ENCODE measurements at places on chromosomes 1 and 21.

DNA sequence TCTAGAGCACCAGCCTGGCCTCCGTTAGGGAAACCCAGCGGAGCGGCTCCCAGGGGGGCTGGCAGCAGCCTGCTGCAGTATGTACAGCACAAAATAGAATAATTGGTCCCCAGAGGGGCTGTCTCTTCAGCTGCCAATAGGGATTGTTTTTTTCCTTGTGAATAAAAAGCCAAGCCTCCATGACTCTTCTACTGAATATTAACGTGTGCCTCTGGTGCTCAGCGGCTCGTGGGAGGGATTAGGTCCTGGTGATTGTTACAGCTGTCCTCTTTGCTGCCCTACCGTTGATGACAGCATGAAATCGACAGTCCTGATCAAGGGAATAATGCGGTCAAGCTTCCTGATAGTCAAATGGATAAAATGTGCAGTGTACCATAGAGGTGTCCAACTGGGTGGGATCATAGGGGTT lies 190.7 kb upstream of the RUNX1 start:
- no peak for DNase-seq

- peak; percentile 43 for DNase-seq
Measured at GRCh38 chr1:93749894-93750301, 68.3 kb upstream of the BCAR3 start.

GRCh38 chr1:70220015-70220414 lies 1.2 kb upstream of the SRSF11 start:
- DNase-seq = no peak

DNA sequence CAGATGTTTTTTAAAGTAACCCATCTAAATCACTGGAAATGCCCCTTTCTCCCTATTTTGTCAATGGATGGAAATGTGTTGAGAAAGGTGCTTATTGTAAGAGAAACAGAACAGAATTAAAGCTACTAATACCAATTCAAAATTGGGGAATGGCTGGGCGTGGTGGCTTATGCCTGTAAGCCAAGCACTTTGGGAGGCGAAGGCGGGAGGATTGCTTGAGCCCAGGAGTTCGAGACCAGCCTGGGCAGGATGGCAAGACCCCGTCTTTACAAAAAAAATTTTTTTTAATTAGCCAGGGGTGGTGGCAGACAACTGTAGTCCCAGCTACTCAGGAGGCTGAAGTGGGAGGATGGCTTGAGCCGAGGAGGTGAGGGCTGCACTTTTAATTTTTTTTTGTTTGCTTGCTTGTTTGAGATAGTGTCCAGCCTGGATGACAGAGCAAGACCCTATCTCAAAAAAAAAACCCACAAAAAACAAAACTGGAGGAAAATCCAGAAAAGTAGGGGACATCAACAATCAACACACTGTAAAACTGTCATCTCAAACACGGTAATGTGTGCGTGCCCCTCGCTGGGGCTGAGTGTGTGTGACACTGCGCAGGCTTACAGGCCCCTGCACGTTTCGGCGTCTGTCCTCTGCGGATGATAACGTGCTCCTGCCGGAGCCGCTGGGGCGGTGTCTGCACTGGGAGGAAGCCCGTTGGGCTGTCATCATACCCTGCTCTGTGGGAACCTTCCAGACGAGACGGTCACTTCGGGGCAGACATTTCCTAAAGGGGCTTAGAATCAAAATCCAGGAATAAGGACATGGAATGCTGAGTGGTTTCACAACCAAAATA lies 11.6 kb upstream of the POFUT2 start:
- DNase-seq = no peak

DNA sequence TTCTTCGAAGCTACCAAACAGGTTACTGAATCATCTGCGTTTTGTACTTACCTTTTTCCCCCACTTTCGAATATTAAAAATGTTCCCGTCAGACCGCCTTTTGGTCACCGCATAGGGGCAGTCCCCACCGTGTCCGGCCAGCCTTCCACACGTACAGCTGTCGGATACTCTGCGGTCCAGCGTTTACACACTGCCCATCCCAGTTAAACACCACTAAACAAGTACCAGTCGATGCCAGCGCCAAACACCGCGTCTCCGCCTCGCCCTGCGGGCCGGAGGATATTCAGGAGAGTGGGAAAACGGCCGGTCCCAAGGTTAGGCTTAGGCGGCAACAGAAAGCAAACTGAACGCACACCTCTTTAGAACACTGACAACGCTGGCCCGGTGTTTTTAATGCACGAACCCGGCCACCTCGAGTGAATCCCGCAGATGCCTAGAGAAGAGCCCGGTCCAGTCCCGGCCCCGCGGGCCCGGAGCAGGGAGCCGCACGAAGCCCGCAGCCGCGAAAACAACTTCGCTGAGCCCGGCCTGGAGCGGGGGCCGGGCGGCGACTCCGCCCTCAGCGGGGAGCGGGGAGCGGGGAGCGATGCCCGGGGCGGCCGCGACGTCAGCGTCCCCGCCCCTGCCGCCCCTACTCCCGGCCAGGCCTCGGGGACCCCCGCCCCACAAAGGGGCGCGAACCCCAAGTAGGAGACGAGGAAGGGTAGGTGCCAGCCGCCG lies 730 bp upstream of the PHF13 start:
- peak; percentile 49 for DNase-seq

- DNase-seq = no peak
Measured at GRCh38 chr1:154170547-154171222, 15.8 kb upstream of the NUP210L start.

- DNase-seq = no peak
Measured at GRCh38 chr1:109764561-109765482, 1.1 kb upstream of the EPS8L3 start.

GRCh38 chr1:201493757-201494617 lies 12.9 kb downstream of the CSRP1 start:
- no peak for DNase-seq

DNA sequence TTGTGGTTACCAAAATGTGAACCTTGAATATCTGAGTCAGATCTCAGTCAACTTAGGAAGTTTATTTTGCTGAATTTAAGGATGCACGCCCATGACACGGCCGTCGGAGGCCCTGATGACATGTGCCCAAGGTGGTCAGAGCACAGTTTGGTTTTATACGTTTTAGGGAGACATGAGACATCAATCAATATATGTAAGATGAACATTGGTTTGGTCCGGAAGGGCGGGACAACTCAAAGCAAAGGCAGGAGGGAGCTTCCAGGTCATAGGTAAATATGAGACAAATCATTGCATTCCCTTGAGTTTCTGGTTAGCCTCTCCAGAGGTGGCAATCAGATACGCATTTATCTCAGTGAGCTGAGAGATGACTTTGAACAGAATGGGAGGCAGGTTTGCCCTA lies 1.0 kb upstream of the PRMT2 start:
- DNase-seq = no peak

DNA sequence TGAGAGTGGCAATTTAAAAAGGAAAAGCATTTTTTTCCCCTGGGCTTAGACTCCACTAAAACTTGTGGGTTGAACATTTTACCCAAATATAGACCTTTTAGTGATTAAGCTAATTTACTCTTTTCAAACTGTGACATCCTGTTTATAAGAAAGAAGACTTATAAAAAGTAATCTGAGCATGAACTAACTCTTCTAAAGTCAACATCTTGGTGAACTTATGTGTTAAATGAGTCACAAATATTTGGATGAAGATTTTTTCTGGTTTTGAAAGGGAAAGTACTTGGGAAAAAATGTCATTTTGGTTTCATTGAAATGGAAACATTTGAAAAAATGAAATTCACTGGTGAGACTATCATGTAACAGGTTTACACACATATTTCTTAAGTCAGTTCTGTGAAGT lies 109.8 kb downstream of the KCNK2 start:
- no peak for DNase-seq
